Nephron progenitor cell (in vitro differentiated cells): ENCODE measurements at places on chromosomes 5 and 9.

DNA sequence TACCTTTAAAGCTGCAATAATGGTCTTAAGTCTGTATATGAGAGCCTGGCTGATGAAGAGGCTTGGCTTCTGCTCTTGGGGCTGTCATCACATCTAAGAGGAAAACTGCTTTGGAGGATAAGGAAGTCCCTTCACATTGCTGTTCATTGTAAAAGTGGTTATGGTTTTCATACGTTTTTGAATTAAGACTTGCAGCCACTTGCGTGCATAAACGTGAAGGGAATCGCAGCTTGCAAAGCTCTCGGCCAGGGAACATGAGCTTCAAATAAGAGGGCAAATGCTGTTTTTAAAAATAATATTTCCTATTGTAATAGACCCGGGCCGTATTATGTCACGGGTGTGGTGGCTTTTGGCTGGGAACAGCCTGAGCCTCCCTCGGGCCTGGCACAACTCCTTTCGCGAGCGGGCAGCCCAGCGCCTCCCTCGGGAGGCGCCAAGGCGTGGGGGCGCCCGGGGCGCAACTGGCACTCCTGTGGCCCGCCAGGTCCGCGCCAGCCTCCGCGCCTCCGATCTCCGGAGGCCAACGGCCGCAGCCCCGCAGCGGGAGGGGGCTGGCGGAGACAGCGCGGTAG lies 538 bp upstream of the ARHGEF28 start:
- no peak for DNase-seq

DNA sequence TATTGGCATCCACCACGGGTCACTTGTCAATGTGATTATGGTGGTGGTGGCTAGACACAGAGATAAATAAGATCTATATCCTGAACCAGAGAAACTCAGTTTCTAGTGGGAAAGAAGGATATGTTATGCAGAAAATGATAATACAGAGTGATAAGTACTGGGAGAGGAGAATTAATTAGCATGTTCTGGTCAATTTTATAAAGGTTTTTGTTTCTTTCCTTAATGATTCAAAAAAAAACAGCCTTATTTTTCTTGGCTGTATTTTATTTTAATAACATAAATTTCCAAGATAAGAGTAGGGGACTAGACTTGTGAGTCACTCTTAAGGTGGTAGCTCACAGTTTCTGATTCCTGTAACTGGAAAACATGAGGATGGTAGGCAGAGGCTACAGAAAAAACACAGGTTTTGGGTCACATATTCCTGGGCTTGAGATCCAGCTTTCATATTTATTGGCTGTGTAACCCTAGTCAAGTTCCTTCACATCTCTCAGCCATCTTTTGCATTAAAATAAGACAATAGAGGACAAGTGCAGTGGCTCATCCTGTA lies 350.3 kb upstream of the RPS23 start:
- no peak for DNase-seq

- no peak for DNase-seq
Measured at GRCh38 chr5:142277796-142278195, 47.0 kb downstream of the SPRY4 start.

- DNase-seq = no peak
Measured at GRCh38 chr5:180474569-180474968, 19.6 kb upstream of the CNOT6 start.

DNA sequence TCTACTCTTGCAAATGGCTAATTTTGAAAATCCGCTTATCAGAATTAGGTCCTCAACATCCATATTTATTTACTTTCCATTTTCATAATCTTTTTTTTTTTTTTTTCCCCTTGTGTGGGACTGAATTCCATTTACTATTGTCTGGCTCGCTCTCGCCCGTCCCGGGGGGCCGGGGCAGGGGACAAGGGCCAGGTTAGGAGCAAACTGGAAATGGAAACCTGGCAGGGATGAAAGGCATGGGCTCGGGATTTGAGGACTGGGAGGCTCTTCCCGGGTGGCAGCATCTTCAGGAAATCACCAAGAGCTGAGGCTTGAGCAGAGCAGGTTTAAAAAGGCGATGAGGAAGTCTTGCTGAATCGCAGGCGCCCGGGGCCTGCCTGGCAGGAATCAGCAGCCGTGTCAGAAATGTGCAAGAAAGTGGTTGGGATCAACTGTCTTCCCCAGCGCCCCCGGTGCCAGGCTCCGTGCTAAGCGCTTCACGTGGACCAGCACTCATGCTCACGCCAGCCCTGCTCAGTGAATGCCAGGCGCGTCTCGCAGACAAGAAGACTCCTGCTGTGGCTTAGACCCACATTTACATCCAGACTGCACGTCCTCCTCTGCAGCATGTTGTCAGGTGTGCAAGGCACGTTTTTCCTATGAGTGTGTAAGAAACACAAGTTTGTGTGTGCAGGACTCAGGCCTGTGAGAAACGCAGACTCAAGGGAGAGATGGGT lies 66.3 kb upstream of the UNC5A start:
- DNase-seq = no peak
